ENCODE measurements at places on chromosomes 2 and 18.

- DNase-seq = no peak
Measured at GRCh38 chr2:124894199-124894598, 869.1 kb downstream of the CNTNAP5 start.

- DNase-seq = no peak
Measured at GRCh38 chr2:131039908-131040660, 53.2 kb downstream of the FAM168B start.

DNA sequence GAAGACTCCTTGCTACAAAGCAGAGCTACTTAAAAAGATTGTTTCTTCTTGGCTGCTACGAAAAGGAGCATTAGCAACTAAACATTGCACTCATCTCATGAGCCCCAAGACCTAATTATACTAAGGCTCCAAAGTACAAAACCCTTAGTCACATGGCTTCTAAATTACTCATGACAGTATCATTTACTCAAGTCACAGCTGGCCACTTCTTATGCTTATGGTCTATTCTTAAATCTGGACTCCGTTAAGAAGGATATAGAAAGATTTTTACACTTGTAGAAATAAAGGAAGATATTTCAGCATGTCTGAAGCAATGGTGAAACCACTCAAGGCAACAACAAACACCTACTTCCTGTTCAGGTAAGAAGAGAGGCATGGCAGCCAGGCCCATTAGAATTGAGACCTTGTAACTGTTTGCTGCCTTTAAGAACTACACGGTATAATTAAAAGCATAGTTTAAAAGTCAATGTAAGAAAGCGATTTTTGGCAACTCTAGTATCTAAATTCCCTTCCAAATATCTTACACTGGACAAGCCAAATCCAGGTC, 12.7 kb downstream of the ANKRD44 start:
- no peak for DNase-seq

DNA sequence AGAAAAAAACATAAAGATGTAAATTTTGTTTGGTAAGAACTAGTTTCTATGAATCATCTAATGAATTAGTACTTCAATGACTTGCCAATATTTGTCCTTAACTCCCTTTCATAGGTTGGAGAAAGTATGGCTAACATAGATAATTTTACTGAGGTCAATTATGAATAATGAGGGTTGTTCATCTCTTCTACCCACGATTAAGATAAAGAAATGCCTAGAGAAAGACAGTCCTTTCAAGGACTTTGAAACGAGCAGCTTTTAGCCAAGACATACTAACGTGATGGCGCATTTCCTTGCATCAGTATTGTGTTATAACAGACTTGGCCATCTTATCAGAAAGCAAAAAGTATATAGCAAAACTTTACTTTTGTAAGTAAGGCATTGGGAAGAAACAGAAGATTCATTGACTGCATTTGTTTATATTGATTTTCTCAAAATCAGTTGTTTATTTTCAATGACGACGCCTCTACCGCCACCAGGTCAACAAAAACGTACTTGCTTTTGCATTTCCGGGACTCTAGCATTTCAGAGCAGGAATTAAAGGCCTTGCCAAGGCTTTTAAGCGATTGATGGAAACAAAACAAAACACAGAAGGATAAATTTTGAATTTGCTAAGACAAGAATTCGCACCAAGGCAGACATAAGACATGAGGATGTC, 961 bp downstream of the RBM43 start:
- peak; percentile 57 for DNase-seq

- no peak for DNase-seq
Measured at GRCh38 chr18:31401156-31402025, 24.8 kb downstream of the DSG4 start.

DNA sequence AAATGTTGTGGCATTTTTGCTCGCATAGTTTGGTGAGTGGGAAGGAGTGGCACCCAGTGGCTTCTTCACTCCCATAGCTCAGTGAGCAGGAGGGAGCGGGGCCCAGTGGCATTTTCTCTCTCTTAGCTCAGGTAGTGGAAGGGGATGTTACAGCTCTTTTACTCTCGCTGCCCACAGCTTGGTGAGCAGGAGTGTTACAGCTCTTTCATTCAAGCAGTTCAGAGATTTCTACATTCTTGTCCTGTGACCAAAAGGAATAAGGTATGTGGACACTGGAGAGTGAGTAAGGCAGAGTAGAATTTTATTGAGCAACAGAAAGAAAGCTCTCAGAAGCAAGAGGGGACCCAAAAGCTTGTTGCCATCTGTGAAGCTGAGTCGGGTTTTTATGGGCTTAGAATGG, 192.4 kb downstream of the SPAG16 start:
- peak; percentile 21 for DNase-seq

GRCh38 chr2:27638037-27638637, 9.3 kb downstream of the GPN1 start:
- peak; percentile 93 for DNase-seq

GRCh38 chr2:130768191-130768855, 13.0 kb downstream of the AMER3 start:
- DNase-seq = no peak

DNA sequence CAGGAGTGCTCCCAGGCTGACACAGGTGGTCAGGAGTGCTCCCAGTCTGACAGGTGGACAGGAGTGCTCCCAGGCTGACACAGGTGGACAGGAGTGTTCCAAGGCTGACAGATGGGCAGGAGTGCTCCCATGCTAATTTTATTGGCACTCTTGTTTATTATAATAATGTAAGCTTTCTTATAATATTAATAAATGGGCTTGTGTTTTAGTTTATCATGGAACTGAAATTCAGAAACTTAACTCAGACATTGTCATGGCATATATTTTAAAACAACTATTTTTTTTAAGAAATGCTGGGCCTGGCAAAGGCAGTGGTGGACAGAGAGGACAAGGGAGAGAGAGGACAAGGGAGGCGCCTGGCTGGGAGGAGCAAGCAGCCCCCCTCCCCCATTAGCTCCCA, 18.7 kb downstream of the ANO7 start:
- DNase-seq = no peak

DNA sequence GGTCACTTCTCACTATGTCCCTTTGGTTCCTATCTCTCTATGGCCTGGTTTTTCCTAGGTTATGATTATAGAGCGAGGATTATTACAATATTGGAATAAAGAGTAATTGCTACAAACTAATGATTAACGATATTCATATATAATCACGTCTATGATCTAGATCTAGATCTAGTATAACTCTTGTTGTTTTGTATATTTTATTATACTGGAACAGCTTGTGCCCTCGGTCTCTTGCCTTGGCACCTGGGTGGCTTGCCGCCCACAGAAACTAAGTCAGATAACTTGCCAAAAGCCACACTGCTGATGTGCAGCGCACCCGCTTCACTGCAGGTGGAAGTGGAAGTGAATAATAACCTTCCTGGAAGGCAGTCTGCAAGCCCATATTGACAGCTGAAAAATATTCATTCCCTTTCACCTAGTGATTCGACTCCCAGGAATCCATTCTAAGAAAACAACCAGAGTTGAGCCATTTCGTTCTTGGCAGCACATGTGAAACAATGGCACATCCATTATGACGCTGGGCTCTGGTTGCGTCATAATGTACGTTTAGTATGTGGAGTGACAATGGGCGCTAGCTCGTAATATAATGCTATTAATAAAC, 725 bp upstream of the ANKRD53 start:
- peak; percentile 86 for DNase-seq

Measured in iris pigment epithelial cell (primary cell).